GM13977 (cell line): ENCODE measurements at places on chromosomes 5 and 9.

- no peak for DNase-seq
These were observed 93.2 kb downstream of the WDR41 start for GRCh38 chr5:77398896-77399295.

DNA sequence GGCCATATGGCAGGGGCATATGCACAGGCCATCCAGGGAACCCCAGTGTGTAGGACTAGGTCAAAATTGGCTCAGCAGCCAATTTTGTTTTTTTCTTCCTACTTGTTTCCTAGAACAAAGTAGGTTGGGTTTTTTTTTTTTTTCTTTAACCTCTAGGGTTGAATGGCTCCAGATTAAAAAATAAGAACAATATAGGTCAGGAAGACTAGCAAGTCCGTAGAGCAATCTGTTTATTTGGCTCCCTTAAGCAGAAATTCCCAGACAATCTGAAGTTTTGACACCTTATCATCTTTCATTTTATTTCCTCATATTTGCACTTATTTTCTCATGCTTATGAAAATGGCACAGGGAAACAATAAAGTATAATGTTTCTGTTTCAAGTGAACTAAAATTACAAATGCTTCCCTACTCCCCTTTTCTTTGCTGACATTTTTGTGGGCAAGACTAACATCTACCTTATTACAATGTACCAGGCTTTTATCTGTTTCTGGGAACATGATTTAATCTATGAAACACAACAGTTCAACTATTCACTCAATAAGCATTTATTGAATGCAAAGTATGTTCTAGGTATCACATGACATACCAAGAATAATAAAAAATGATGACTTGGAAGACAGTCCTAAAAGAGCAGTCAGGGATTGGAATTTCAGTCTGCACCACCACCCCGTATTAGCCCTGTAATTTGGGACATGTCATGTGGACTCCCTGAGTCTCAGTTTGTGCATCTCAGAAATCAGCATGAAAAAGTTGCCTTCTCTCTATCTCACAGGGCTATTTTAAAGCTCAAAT lies 30.5 kb downstream of the TLR4 start:
- no peak for DNase-seq

GRCh38 chr5:155898284-155898683 lies 428.7 kb upstream of the SGCD start:
- DNase-seq = no peak

DNA sequence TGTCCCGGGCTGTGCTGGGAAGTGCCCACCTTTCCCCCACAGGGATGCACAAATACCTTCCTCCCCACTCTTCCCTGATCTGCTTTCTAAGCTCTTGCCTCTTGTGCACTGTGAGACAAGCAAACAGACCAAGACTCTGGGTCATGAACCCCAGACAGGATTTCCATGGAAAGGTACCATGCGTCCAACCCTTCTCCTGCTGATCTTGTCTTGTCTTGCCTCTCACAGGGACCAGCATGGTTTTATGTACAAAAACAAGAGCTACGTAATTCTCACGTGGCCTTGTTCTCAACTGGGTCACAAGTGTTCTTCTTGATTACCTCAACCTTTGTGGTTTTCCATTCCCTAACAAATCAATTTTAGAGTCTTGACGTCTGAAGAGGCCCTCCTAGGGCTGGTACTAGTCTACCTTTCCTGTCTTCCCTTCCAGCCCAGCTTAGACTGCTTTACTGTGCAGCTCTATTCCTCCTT lies 176.5 kb upstream of the MAP3K1 start:
- DNase-seq = no peak

DNA sequence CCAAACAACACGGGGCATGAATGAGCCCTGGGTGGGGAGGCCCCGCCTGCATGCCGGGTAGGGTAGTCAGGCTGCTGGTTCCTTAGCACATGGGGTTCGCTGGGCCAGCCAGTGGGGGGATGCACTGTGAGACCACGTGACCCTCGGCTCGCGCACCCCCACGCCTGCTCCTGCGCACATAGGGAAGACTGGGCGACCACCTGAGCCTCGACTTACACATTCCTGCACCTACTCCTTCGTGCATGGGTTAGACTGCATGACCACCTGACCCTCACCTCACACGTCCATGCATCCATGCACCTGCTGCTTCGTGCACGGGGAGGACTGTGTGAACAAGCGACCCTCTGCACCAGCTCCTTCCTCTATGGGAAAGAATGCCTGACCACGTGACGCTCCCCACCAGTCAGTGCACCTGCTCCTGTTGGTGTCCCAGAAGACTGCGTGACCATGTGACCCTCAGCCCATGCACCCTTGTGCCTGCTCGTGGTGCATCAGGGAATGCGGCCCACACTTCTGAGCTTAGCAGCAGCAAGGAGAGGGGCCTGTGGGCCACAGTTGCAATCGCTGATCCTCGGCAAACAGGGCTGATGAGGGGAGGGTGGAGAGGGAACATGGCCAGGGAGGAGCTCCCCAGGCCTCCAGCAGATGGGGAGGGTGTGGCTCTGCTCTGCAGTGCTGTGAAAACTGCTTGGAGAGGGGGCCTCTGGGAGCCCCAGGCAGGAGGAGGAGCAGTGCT lies 18.1 kb downstream of the LPCAT1 start:
- DNase-seq = no peak

DNA sequence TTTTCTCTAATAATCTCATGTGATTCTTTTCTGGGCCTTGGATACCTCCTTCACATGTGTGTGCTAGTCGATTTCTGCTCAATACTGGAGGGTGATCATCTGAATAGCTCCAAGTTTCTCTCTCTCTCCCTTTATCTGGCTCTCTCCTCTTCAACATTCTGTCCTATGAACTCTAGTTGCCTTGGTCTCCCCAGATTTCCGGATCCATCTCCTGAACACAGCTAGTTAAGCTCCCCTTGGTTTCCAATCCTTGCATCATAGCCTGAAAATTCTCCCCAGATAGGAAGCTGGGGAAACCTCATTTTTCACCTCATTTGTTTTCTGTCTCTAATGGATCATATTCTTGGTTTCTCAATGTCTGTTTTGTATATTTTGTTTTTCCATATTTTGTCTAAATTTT lies 832.3 kb downstream of the MTRR start:
- no peak for DNase-seq

- DNase-seq = peak; percentile 31
These were observed 29.5 kb upstream of the LHFPL2 start for GRCh38 chr5:78677777-78678668.

DNA sequence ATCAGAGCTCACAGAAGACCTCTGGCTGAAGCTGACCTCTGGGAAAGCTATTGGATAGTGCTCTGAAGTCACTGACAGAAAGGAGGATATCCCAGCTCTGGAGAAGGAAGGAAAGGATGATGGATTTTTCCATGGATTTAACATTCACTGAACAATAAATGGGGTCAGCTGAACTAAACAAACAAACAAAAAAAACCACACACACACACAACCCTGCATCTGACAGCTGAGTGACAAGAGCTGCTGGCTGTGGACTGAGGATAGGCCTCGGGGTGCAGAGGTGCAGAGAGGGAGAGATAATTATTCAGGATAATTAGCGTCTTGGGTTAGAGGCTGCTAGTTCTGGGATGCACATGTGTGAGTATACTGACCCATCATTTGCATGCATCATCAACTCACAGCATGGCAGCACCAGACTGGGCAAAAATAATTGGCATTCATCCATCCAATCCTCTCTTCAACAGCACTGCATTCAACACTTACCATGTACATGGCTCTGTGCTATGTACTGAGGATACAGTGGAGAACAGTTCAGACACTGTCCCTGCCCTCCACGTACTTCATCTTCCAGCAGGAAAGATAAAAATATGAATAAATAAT lies 131.4 kb upstream of the TRIM32 start:
- no peak for DNase-seq

DNA sequence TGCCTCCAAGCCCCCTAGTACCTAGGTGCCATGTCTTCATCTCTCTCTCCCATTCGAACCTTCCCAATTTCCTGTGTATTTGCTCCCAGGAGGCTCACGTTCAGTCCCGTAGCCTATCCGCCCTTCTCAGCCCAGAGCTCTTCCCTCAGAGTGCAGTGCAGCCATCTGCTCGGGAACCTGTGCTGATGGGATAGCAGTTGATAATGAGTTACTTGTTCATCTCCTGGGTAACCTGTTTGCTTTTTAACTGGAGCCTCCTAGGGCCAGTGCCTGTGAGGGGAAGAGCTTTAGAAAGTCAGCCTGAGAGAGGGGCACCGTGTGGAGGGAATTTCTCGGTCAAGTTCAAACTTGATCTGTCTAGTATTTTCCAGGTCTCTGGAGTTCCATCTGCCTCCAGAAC lies 229.8 kb upstream of the IL12B start:
- no peak for DNase-seq

GRCh38 chr9:134127616-134128015 lies 8.3 kb upstream of the WDR5 start:
- DNase-seq = no peak

GRCh38 chr9:115543511-115543910 lies 425.6 kb upstream of the TNC start:
- DNase-seq = no peak

- peak; percentile 71 for DNase-seq
These were observed 871 bp downstream of the TRIO start for GRCh38 chr5:14143841-14144585.

DNA sequence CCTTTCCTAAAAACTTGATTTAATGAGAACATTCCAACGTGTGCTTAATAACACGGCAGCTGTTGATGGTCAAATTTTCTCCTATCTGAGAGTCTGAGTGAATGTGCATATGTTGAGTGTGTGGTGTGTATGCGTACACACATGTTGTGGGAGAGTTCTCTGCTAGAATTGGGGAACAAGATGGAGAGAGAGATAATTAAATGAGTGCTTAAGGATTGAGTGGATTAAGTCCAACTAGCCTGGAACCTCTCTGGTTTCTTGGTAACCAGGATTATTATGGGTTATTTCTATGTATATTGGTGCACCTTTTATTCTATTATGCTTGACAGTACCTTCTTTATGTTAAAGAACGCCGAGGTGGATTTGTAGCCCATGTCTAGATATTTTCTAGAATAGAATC lies 36.4 kb upstream of the TNFAIP8 start:
- no peak for DNase-seq

DNA sequence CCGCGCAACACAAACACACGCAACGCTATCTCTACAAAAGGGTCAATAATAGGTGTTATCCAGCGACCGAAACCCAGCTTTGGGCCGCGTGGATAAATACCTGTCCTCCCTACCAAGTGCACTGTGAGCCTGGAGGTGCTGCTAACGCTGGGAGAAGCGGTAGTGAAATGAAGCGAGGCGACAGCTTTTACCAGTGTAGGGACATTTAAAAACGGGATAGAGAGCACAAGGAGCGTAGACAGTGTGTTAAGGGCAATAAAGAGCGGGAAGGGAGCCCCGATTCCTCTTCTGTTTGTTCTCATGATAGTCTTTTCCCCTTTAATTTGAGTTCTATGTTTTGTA lies 421 bp upstream of the DEPDC1B start:
- DNase-seq = no peak

DNA sequence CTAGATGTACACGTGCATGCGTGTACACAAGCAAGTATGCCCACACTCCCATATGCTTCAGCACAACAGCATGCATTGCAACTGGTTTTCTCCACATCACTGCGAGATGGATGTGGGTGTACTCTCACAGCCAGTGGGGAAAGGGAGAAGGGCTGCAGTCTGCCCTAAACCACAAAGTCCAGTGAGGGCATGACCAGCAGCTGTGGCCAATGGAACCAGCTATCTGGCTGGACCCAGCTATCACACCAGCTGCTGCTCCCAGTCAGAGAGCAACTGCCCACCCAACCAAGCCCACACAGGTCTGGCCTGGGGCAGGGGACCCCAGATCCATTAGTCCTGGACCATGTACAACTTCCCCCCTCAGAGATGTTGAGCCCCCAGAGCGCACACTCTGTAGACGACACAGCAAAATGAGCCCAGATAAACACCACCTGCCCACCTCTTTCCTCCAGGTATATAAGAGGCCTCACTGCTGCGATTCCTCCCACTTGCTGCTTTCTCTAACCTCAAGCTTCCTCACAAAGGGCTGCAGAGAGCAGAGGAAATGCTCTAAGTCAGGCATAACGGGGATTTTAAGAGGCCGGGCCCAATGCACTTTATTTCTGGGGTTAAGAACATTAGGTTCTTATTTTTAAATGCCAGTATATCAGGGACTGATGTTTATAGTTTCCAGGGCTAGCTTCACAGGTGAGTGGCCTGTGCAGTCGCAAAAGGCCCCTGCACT lies 39.0 kb downstream of the SHB start:
- DNase-seq = no peak
